Melanocyte of skin (primary cell): ENCODE measurements at places on chromosomes 6 and 20. TPM values are rescaled to one million over a fixed set of nuclear protein-coding genes. Genes with fewer than 3 reads are reported as not detected.

Gene C6orf15
- not detected in 2 replicates for total RNA-seq

Gene SCP2D1
- total RNA-seq: not detected in 2 replicates

Gene SIRPB1
- 2.5 and 6.2 TPM in 2 replicates for total RNA-seq

Gene SCUBE3
- under 0.01 and 0.36 TPM in 2 replicates for total RNA-seq

Gene DEFB126
- not detected in 2 replicates for total RNA-seq

Gene TAAR5
- not detected in 2 replicates for total RNA-seq

Gene TBX18
- 1.5 and 2.1 TPM in 2 replicates for total RNA-seq

Gene SNX14
- total RNA-seq: 87.6 and 106 TPM in 2 replicates

Gene SLC16A10
- 6.3 and 14.0 TPM in 2 replicates for total RNA-seq

Gene NRSN1
- not detected in 2 replicates for total RNA-seq

Gene CPNE5
- under 0.01 and 0.36 TPM in 2 replicates for total RNA-seq
